Stimulated activated CD8-positive, alpha-beta memory T cell treated with anti-CD3 and anti-CD28 coated beads, Interleukin-4, amount 100 ng/mL, for 1 hour (primary cell): ENCODE measurements at places on chromosomes 12 and 14.

GRCh38 chr12:92341065-92341668, 195.5 kb upstream of the BTG1 start:
- no peak for DNase-seq

DNA sequence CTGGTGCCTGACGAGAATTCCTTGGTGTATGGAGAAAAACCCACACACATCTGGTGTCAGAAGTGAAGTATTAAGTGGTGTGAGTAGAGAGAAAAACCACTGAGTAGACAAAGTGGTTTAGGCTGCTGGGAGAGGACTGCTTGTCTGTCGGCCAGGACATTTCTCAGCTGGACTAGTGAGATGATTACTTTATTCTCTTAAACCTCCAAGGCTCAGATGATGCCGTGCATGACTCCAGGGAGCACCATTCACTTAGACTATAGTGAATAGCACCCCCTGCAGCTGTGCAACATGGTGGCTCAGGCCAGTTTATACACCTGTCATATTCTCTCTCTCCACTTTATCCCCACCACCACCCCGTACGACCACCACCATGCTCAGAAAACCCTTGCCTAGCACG, 28.5 kb upstream of the NFYB start:
- DNase-seq = no peak

DNA sequence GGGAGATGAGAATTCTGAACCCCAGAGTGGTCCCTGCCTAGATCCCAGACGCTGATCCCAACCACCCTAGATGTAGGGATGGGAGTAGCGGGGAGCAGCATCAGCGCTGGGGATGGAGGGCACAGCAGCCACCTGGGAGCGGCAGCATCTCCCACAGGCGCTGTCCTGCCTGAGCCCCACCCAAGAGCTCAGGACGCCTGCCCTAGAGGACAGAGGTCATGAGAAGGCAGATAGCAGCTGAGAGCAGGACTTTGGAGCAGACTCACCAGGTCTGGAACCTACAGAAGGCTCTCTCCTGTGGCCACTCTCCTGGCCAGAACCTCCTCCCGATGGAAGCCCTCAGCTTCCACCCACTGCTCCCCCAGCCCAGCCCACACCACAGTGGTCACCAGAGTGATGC, 7.2 kb downstream of the CCDC85C start:
- DNase-seq = no peak

GRCh38 chr14:77598366-77599070, 17.9 kb downstream of the SPTLC2 start:
- DNase-seq = no peak

- no peak for DNase-seq
Measured at GRCh38 chr12:89951050-89951693, 242.5 kb upstream of the ATP2B1 start.

- DNase-seq = no peak
Measured at GRCh38 chr12:113973109-113973904, 7.2 kb upstream of the RBM19 start.

GRCh38 chr14:63342371-63342770, 23.6 kb upstream of the GPHB5 start:
- no peak for DNase-seq

DNA sequence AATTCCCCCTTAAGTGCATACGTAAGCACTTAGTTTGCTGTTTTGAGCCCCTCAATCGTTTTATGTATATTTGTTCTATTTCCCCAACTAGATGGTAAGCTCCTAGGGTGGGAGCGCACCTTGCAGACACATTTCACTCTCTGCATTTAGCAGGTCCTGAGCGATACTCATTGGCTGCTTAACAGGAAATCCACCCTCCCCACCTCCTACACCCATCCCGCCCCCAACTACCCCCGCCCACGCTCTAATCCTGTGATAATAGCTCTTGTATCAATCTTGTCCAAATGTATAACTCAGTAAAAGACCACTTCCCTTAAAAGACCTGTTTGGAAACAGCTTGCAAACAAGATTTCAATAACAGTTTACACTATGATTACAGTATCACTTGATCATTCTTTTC, 8.1 kb downstream of the LPAR5 start:
- DNase-seq = no peak

GRCh38 chr12:7433276-7433822, 10.6 kb downstream of the CD163L1 start:
- DNase-seq = no peak

DNA sequence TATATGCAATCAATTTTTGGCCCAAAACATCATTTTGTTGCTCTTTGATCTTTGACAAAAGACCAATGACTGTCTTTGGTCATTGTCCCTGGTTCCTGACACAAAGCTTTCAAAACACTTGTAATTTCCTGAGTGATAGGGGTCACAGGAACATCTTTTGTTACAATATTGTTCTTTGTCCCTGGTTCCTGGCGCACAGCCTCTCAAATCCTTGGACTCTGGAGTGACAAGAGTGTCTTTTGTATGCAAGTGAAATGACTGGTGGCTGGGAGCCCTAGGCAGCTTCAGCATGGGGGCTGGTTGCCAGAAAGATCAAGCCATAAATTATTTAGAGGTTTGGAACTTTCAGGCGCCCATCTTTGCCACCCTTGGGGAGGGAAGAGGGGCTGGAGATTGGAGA, 53.9 kb downstream of the DNAH10 start:
- DNase-seq = no peak

- DNase-seq = no peak
Measured at GRCh38 chr12:121989276-121990113, 32.2 kb upstream of the BCL7A start.
